ENCODE measurements at places on chromosomes 12 and 14.

DNA sequence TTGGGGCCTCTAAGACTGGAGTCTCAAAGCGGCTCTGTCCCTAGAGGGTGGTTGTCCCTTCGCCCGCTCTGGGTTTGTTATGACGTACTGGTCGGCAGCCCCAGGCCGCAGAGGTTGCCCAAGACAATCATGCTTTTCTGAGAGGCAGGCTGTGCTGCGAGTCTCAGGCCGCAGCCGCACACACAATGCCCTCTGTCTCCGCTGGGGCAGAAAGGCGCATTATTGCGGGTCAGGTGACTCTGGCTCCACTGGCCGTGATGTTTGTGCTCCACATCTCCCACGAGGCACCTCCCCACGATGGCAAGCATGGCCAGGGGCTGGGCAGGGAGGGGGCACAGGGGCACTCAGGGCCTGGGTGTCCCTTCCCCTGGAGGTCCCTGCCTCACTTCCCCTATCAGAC lies 21.0 kb upstream of the PLEKHG3 start:
- DNase-seq = no peak

DNA sequence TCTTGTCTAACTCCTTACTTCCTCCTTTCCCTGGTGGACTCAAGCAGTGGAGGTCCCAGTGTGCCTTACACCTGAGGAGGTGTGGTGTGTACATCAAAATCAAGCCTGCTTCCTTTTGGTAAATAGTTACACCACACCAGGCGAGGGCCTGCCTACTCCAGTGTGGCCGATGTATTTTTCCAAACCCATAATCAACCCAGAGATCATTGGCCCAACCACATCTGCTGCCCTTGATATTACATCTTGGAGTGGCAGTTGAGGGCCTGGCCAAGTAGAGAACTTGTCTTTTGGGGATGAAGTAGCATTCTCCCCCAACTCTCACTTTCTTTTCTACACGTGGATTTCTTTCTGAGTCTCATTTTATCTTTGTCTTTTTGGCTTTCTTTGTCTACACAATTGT lies 187.4 kb downstream of the EFCAB11 start:
- no peak for DNase-seq

- DNase-seq = no peak
Measured at GRCh38 chr12:2244013-2244861, 191.4 kb downstream of the CACNA1C start.

DNA sequence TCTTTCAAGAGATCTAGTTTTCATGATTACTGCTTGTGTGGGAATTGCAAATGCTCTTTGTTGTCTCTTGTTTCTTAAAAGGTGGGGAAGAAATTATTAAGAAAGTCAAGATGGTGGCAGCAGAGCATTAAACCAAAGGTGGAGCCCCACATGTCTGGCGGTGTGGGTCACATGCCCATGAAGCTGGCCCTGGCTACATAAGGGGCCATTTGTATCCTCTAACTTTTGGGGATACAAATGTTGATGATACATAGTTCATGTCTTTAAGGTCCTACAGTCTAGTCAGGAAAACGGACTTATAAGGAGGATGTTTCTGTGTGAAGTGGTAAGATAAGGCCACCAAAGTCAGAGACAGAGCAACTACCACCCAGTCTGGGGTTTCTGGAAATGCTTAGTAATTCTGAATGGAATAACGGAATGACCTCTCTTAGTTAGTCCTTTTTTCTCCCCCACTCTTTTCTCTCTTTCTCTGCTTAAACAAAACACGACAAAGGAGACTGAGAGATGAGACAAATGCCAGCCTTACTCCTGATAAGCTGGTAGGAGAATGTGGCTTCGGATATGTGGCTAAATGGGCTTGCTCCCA lies 39.9 kb upstream of the PTHLH start:
- no peak for DNase-seq

- no peak for DNase-seq
Measured at GRCh38 chr12:12378616-12379015, 21.7 kb downstream of the BORCS5 start.

- no peak for DNase-seq
Measured at GRCh38 chr12:65902500-65902899, 78.2 kb downstream of the HMGA2 start.

- DNase-seq = no peak
Measured at GRCh38 chr12:23083267-23083666, 458.3 kb downstream of the ETNK1 start.

DNA sequence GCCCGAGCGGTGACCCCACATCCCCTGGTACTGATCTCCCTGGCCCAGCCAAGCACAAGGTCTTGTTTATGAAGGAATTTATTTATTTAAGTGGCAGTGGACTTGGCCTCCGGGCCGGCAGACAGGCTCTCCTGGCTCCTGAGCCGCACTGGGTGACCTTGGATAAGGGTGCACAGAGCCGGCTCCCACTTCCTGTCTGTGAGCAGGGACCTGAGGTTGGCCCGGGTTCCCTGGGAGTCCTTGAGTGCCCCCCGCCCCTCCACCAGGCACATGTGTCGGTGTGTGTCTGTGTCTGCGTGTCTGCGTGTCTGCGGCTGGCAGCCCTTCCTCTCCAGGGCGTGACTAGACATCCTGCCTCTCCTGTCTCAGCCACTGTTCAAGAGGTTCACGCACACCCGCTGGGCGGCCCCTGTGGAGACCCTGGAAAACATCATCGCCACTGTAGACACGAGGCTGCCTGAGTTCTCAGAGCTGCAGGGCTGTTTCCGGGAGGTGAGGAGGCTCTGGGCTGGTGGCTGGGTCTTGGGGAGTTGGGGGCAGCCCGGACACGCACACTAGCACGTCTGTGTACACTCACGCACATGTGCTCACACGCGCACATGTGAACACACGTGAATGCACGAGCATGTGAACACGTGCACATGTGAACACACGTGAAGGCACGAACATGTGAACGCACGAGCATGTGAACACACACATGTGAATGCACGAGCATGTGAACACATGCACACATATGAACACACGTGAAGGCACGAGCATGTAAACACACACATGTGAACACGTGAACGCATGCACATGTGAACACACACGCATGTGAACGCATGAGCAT lies 9.3 kb downstream of the TNFAIP2 start:
- no peak for DNase-seq

DNA sequence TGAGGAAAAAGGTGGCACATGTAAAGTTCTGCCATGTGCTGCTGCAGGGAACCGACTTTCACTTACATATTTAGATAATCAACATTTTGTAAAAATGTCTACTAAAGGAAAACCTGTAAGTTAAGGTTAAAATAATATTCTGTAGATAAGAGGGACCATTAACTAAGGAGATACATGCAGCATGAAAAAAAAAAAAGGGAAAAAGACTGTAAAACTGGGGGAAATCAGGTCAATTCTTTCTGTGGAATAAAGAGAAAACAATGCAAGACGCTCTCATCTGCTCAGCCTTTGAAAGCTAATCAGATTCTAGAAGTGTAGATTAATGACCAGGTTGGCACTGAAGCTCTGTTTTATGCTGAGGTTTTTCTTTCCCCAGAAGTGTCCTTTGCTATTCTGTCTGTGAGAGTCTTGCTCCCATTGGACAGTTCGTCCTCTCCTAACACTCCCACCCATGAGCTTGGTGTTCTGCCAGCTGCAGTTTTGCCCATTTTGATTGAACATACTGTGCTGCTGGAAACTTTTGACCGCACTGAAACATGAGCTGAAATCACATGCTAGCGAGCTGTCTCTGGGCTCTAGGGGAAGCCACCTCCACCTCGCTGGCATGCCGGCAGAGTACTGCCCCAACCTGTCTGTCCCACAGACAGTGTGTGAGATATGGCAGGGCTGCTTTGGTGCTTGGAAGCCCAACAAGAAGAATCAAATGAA lies 39.7 kb downstream of the PPTC7 start:
- peak; percentile 20 for DNase-seq

DNA sequence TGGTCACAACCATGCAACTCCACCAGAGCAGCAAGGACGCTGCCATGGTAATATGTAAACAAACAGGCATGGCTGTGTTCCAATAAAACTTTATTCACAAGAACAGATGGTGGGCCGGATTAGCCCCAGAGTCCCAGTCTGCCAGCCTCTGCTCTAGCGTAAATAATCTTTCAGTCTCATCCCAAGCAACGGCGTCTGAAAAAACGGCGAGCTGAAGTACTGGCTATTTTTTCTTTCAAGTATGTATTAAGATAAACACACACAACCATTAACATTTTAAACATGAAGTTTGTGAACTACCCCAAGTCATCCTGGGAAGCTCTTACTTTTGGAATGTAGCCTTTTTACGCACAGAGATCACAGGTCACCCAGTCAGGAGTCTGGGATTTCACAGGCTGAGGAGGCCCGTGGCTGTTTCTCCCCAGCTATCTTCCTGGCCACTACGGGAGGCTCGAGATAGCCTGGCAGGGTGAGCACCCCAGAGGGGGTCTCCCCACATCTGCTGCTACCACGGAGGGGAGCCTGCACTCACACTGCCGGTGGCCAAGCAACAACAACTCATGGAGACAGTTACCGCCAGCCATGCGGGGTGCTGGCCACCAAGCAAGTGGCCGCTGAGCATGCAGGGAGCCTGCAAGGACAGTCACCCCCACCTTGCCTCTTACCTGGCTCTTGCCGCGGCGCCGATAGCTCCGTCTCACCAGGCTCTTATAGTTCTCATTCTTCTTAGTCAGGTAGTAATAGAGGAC lies 124.6 kb downstream of the RFLNA start:
- DNase-seq = no peak

DNA sequence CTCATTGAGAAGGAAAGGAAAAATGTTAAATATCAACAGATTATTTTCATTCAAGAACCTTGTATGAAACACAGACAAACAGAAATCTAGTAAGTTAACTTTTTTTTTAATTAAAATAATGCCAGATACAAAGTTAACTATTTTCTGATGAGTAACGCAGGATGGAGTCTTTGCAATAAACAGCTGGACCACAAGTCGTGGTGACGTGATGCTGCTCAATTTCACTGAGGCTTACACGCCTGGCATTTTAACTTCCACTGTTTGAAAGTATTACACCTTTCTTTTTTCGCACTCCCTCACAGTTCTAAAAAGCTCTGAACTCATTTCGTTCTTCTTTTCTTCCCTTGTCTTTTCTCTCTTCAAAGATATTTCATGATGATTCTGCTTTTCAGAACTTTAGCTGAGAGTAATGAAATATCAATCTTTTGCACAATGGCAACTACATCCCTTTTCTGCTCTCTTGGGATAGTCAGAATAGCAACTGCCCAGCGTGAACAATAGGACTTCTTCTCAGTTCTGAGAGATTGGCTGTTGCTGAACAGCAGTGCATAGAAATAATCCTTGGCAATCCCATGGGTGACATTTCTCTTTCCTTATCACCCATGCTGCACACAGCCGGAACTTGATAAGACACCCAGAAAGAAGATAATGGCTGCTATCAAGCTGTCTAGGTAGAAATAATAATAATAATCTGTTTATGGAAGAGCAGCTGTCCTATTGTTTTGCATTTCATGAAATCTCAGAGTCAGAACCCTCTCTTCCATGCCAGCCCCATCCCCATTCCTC lies 160.5 kb downstream of the BTG1 start:
- no peak for DNase-seq

GRCh38 chr12:117208206-117208605 lies 17.9 kb upstream of the FBXO21 start:
- no peak for DNase-seq

GRCh38 chr14:93084866-93085857 lies 30.6 kb downstream of the ITPK1 start:
- no peak for DNase-seq

- DNase-seq = no peak
Measured at GRCh38 chr14:99468081-99468480, 12.6 kb downstream of the SETD3 start.

DNA sequence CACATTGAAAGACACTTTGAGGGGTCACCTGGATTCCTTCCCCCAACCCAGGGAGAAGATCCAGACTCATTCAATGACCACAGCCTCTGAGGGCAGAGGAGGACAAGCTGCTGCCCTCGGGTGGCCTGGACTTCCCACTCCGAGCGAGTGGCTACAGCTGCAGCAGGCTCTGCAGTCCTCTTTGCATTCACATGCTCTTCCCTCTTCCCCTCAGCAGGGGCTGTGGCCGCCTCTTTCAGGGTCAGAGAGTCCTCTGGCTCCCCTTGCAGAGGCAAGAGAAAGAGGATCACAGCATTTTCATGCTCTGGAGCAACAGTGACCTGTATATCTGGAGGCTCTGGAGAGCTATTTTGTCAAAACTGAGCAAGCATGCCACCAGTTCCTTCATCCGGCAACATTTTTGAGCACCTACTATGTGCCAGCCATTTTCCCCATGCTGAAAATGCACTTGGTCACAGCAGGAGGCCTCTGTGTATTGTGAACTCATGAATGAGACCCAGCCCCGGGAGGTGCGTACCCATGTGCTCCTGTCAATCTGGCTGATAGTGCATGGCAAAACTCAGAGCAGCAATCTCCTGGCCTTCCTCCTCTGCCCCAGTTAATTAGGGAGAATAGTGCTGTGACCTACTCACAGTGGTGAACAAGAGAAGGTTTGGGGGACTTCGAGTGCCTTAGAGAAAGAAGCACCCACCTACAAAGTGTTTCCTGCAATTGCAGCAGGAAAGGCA lies 42.9 kb upstream of the KCNA5 start:
- no peak for DNase-seq

- DNase-seq = no peak
Measured at GRCh38 chr14:24351517-24351916, 11.7 kb upstream of the RIPK3 start.

DNA sequence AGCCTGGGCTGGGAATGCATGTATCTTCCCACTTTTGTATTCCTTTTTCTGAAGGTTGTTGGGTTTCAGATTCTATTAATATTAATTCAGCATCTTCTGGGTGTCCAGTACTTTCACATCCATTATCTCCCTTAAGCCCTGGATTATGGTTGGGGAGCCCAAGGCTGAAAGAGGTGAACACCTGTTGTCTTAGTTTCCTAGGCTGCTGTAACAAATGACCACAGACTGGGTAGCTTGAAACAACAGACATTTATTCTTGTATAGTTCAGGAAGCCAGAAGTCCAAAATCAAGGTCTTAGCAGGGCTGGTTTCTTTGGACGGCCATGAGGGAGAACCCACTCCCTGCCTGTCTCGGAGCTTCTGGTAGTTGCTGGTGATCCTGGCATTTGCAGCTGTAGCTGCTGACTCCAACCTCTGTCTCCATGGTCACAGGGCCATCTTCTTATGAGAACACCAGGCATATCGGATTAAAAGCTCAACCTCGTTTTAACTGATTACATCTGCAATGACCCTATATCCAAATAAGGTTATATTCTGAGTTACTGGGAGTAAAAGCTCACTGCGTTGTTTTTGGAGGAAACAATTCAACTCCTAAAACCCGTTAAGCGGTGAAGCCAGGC lies 68.2 kb upstream of the CLMN start:
- no peak for DNase-seq

DNA sequence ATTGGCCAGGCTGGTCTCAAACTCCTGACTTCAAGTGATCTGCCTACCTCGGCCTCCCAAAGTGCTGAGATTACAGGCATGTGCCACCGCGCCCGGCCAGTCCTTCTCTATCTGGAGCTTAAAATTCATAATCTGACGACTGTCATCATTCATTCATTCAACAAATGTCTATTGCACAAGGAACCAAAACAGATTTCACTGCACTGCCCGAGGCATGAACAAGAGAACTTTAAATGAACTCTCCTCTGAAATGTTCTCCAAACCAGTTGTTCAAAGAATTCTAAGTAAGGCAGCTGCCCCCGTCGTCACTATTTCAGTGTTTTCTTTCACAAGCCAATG lies 44.8 kb upstream of the METAP2 start:
- no peak for DNase-seq
